Cortex of kidney (tissue), 1 donor: ENCODE measurements at places on chromosomes 4 and X.

DNA sequence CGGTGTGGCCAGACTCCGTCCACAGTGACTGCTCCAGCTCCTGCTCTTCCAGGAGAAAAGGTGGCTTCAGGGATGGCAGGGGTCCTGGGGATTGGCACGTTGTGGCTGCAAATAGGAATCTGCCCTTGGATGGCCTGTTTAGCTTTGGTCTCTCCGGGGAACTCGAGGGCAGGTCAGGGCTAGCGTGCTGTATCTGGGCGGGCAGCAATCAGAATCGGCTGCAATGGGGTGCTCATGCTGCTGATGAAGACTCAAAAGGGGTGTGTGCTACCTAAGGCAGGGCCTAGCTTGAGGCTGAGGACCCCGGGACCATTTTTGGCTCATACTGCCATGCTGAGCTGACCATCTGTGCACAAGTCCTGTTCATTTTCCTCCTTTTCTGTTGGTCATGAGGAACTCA is 51.3 kb downstream of the RGS12 start:
- DNase-seq = no peak

GRCh38 chrX:154751669-154752271 is 893 bp upstream of the GAB3 start:
- no peak for DNase-seq

GRCh38 chrX:37509349-37509748 is 62.1 kb upstream of the LANCL3 start:
- DNase-seq = no peak

- no peak for DNase-seq
Observed at GRCh38 chr4:39330353-39330752, 35.8 kb downstream of the RFC1 start.

GRCh38 chr4:8507196-8507570 is 66.6 kb downstream of the TRMT44 start:
- DNase-seq = no peak

DNA sequence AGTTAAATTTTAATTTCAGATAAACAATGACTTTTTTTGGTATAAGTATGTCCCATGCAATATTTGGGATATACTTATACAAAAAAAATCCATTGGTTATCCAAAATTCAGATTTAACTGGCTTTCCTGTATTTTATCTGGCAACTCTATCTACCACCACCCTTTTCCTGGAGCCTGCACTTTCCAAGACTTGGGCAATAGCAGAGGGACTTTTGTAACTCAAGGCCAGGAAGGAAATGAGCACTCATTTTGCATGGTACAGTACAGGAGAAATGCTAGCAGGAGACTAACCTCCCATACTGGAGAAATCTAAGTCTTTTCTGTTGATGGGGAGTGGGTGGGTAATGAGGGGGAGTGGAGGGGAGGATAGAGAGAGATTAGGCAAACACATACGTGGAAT is 37.7 kb upstream of the PLAC1 start:
- DNase-seq = no peak

DNA sequence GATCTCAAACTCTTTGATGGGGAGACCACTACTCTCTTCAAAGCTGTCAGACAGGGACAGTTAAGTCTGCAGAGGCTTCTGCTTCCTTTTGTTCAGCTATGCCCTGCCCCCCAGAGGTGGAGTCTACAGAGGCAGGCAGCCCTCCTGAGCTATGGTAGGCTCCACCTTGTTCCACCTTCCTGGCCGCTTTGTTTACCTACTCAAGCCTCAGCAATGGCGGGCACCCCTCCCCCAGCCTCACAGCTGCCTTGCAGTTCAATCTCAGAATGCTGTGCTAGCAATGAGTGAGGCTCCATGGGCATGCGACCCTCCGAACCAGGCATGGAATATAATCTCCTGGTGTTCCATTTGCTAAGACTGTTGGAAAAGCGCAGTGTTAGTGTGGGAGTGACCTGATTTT is 42.1 kb upstream of the UGT2B10 start:
- DNase-seq = no peak

DNA sequence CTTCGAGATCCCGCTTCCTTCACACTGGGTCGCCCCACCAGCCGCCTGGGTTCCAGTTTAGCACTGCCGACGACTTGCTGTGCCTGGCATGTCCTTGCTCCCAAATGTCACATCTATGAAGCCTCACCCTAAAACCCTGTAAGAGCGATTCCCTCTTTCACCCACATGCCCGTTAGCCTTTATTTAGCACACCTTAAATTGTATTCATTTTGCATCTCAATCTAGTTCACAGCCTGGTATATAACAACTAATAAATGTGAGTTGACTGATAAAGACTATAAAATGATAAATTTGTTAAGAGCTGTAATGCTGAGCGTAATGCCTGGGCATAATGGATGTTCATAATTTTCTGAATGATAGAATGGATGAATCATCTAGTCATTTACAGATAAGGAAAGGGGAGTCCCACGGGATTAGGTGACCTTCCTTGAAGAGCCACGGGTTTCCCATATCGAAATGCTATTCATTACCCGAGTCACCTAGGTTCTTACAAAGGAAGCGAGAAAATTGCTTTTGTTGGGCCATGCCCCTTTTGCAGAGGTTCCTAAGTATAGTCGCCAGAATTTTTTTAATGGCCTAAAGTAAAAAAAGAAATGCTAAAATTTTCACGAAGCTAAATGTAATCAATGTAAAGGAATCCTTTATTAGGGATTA is 1.1 kb upstream of the AP1S2 start:
- no peak for DNase-seq

DNA sequence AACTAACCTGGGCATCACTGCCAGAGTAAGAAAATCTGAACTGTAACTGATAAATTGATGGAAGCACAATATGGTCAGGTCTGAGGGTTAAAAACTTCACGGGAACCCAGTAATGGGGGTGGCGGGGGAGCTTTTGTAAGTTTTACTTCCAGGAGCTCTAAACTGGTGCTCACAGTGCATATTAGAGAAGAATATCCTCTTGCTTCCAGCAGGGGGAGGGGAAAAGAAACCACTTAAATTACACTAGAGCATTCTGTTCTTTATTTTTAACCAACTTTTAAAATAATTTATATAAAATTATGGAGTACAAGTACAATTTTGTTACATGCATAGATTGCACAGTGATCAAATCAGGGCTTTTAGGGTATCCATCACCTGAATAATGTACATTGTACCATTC is 33.7 kb downstream of the WDR17 start:
- DNase-seq = no peak

DNA sequence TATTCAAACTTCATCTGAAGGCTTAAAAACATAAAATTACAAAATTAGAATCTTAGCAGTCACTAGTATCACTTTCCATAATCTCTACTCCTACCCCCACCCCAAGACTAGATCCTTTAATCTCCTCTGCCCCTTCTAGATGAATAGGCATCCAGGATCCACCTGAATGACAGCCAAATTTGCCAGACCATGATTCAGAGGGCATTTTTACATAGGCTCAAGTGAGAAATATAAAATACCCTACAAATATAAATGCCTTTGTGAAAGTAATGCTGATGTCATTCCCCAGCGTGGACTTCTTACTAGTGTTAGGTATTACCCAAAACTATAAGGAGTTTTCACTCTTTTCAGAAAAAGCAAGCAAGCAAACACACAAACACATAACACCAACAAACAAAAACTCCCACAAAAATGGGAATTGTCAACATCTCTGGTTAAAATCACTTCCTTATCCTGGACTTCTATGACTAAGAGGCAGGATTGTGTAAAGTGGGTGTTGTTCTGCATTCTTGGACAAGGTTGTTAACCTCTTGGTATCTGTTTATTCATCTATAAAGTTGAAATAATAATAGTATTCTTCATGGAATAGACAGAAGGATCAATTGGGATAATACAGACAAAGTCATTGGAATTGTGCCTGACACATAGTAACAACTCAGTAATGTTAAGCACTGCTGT is 51.3 kb upstream of the TMPRSS11F start:
- DNase-seq = no peak

GRCh38 chr4:149815743-149816142 is at the start of gene IQCM:
Gene IQCM (minus strand): TSS chr4:149815843. CDS start chr4:149742691, 73,152 bp downstream.
- no peak for DNase-seq

DNA sequence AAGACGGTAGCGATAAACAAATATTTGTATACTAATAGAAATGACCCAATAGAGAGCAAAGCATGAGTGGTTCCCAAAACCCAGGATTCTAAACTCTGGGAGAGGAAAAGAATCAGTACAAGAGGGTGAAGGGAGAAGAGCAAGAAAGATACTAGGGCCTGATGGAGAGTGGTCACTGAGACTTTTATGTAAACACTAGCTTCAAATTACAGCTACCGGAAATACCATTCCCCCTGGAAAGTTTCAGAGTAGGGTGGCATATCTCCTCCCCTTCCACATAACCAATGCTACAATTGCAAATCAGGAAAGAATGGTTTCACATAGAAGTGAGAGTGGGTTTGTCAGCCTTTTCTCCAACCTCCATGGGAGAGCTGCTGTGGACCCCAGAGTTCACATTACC is 77.1 kb downstream of the EIF4E start:
- no peak for DNase-seq

DNA sequence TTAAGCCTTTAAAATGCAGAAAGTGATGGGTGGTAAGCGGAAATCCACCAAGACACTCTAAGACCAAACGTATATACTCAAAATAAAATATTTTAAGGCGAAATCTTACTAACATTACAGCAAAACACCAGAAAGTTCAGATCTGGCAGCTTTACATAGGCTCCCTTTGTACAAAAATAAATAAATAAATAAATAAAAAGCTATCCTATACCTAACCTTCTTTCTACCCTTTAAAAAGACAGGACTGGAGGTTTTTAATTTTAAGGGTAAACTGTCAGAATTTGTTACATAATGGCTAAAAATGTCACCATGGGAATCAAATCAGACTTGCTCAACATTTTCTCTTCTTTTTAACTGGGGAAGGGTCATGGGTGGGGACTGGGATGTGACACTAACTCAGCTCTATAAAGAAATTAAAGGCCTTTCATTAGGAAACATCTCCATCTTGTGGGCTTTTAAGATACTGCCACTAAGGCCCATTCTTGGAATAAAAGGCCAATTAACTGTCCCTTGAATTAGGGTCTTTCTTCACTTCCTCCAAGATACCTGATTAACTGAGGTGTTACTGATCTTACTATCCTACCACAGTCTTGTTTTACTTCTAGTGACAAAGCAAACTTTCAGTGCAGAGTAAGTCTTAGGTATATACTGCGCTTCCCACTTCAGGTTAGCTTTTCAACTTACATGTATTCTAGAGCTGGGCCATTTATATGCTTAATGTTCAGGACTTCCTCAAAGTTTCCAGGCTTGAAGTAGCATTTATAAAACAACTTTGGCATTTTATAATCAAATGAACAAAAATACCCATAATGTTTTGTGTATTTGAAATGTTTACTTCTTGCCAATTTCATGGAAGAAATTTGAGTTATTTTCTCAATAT is 13.3 kb downstream of the HNRNPD start:
- no peak for DNase-seq

DNA sequence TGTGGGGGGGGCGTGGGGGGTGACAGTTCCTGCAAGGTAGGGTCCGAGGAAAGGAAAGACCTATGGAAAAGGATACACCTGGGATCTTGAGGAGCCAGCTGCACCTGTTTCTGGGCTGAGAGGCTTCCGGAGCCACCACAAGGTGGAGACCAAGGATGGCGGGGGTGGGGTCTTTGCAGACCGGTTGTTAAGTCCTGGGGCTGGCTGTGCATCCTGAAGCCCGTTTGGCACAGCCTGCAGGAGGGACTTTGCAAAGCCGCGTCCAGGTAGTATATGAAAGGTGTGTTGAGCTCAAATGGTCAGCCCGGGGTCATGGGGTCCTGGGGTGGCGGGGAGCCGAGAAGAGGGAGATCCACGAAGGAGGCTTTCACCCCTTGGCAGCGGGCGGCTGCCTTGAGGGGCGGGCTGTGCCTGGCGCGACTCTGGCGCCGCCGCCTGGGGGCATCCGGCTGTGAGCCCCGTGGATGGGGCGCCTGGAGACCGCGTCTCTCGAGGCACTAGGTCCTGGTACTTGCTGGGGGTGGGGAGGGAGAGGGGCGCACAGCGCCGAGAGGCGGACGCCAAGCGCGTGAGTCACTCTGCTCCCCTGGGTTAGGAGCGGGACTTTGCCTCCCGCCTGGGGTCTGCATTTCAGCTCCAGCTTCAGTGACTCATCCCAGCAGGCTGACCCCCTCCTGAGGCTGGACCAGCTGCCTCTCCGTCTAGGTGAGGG is 58.2 kb upstream of the DYNLT3 start:
- DNase-seq = no peak

GRCh38 chr4:183335369-183335940 is 13.2 kb upstream of the CLDN24 start:
- no peak for DNase-seq

GRCh38 chr4:123833171-123833643 is 436.6 kb downstream of the SPRY1 start:
- no peak for DNase-seq

DNA sequence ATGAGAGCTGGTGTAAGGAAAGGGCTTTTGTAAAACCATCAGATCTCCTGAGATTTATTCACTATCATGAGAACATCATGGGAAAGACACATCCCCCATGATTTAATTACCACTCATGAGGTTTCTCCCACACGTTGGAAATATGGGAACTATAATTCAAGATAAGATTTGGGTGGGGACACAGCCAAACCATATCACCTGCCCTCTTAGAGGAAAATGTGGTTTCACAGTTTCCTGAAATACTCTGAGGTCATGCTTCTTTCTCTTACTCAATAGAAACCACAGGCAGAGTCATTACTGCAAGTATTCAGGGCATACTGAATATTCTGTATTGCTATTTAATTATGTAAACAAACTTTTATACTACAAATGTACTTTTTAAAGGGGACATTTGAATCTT is 1453.3 kb downstream of the PCDH18 start:
- DNase-seq = no peak

- DNase-seq = no peak
Observed at GRCh38 chr4:107854356-107855022, 29.8 kb downstream of the SGMS2 start.

- DNase-seq = no peak
Observed at GRCh38 chrX:26109142-26109541, 29.0 kb upstream of the MAGEB18 start.

- no peak for DNase-seq
Observed at GRCh38 chrX:40871385-40872082, 136.2 kb upstream of the MED14 start.

GRCh38 chr4:48271626-48272025 is 2.0 kb upstream of the TEC start:
- DNase-seq = no peak

DNA sequence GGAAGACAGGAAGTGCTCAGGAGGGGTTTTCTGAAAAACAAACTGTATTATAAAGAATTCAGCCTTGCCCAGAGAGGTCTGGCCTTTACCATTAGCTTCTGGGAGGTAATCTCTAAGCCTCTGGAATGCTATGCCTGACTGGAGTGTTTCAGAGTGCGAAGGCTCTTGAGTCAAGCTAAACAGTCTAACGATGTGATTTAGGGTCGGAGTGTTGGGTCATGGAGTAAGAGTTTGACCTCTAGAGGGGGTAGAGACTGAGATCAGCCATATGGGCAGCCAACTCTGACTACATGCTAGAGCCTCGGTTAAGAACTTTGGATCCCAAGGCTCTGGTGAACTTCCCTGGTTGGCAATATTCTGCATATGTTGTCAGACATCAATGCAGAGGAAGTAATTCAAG is 15.0 kb downstream of the BOD1L1 start:
- no peak for DNase-seq

- no peak for DNase-seq
Observed at GRCh38 chrX:139907078-139907477, 25.8 kb downstream of the ATP11C start.

GRCh38 chr4:66252291-66252690 is 582.0 kb upstream of the EPHA5 start:
- no peak for DNase-seq
